ENCODE measurements at places on chromosomes 5 and 9. TPM values are rescaled to one million over a fixed set of nuclear protein-coding genes. Genes with fewer than 3 reads are reported as not detected.

SAXO1 gene
- not detected for total RNA-seq

NUTM2G gene
- not detected for total RNA-seq

C9orf152 gene
- not detected for total RNA-seq

BRINP1 gene
- total RNA-seq = 0.16 TPM

LVRN gene
- 0.68 TPM for total RNA-seq

ZNF879 gene
- total RNA-seq = 5.2 TPM

- peaks cover 4% of the 10 kb centered on the region for H3K4me1 ChIP-seq
- no peak overlapping the region for H3K27ac ChIP-seq
- H3K27me3 ChIP-seq = no peaks in the 10 kb centered on the region
- no peak for DNase-seq
These were observed 19.3 kb downstream of the ISOC1 start for GRCh38 chr5:129113867-129114266.

- no peak overlapping the region for H3K4me3 ChIP-seq
- H3K27ac ChIP-seq = peak overlapping the region; percentile 49
- no peaks in the 10 kb centered on the region for H3K27me3 ChIP-seq
- no peak for DNase-seq
These were observed 74.3 kb downstream of the DCP2 start for GRCh38 chr5:113050721-113051382.

GRCh38 chr5:19196631-19197030 lies 791.4 kb downstream of the CDH18 start:
- DNase-seq = no peak
- H3K4me1 ChIP-seq = no peaks in the 10 kb centered on the region
- no peak overlapping the region for H3K4me3 ChIP-seq

DNA sequence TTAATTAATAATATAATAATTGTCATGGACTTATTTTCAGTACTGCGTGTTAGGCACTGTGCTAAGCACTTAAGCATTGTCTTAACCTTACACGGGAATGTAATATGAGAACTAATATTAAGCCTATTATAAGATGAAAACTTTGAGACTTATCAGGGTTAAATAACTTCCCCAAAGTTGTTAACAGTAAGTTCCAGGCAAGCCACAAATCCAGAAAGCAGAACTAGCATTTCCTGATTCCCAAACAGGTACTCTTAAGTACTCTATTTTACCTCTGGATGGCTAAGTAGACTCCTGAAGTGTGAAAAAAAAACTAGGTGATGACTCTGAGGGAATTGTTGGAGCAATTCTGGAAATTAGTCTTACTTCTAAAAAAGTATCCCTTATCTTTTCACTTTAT lies 23.8 kb downstream of the GABRG2 start:
- H3K27me3 ChIP-seq = no peaks in the 10 kb centered on the region
- DNase-seq = no peak
- no peaks in the 10 kb centered on the region for H3K36me3 ChIP-seq
- no peak overlapping the region for H3K4me3 ChIP-seq

DNA sequence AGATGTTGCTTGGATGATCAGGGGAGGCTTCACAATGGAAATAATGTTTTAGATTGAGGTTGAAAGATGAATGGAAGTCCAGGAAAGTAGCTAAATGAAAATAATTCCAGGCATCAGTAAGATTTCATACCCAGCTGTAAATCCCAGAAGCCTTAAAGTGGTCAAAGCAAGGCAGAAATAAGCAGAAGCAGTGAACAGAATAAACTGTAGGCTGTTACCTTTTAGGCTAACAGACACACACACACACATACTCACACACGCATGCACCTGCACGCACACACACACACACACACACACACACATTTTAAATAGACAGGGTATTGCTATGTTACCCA lies 175.3 kb downstream of the WDR70 start:
- no peaks in the 10 kb centered on the region for H3K36me3 ChIP-seq
- H3K27me3 ChIP-seq = no peaks in the 10 kb centered on the region

DNA sequence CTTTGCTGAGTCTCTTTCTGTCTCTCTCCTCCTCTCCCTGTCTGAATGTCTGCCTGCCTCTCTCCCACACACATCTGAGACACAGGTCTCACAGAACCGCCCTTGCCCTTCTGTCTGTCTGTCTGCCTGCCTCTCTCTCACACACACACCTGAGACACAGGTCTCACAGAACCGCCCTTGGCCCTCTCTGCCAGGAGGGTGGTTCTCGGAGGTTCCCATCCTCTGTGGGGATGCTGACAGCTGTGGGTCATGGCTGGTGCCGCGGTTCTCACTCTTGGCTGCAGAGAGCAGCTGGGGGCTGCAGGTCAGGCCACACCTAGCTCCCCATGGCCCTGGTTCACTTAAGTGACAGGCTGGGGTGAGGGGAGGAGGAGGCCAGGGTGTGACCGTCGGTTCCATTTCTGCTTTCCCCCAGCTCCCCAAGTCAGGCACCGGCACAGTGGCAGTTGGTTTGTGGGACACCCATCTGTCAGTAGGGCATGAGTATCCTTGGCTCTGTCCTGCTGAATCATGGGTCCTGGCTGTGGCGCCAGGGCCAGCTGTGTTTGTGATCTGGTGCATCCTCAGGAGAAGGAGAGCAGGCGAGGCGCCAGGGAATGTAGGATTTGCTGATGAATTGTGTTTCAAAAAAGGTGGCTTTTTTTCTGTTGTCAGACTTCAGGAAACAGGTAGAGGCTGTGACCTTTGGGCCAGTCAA lies 42.3 kb upstream of the CLPTM1L start:
- peak overlapping the region; percentile 76 for H3K4me3 ChIP-seq
- no peaks in the 10 kb centered on the region for H3K36me3 ChIP-seq
- H3K27ac ChIP-seq = no peak overlapping the region
- peaks cover 9% of the 10 kb centered on the region for H3K4me1 ChIP-seq

- peaks cover 4% of the 10 kb centered on the region for H3K4me1 ChIP-seq
- no peaks in the 10 kb centered on the region for H3K36me3 ChIP-seq
- no peak overlapping the region for H3K4me3 ChIP-seq
- H3K27ac ChIP-seq = no peak overlapping the region
- peak; percentile 54 for DNase-seq
These were observed 154.1 kb downstream of the NTRK2 start for GRCh38 chr9:84823421-84824271.

DNA sequence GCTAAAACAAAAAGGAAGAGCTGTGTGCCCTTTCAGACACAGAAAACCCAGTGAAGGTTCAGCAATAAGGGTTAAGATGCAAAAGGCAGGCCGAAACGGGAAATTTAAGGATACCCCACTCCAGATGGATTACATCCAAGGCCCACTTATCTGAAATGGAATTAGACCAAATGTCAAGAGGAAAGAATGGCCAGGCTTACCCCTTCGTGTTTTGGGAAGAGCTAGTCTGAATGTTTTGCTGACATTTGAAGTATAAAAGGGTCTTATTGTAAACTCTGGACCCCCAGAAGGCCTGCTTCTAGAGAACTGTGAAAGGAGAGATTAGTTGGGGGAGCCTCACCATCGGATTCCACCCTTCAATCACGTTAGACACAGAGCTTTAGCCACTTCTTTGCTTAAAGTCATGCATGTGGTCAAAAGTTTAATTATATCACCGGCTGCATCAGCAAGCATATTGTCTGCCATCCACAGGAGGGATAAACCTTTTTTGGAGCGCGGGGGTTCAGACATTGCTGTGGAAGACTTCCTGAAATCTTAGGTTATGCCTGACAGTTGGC lies 93.3 kb downstream of the EFNA5 start:
- DNase-seq = no peak
- H3K4me1 ChIP-seq = peaks cover 23% of the 10 kb centered on the region
- H3K27ac ChIP-seq = no peak overlapping the region
- no peaks in the 10 kb centered on the region for H3K27me3 ChIP-seq

GRCh38 chr5:8773046-8773615 lies 772.7 kb downstream of the SEMA5A start:
- H3K27ac ChIP-seq = no peak overlapping the region
- H3K36me3 ChIP-seq = no peaks in the 10 kb centered on the region
- no peaks in the 10 kb centered on the region for H3K27me3 ChIP-seq
- H3K4me3 ChIP-seq = no peak overlapping the region

GRCh38 chr5:59259237-59259636 lies 634.3 kb downstream of the PDE4D start:
- H3K4me1 ChIP-seq = peaks cover 36% of the 10 kb centered on the region
- H3K36me3 ChIP-seq = no peaks in the 10 kb centered on the region
- peak overlapping the region; percentile 80 for H3K27ac ChIP-seq
- no peak overlapping the region for H3K4me3 ChIP-seq

DNA sequence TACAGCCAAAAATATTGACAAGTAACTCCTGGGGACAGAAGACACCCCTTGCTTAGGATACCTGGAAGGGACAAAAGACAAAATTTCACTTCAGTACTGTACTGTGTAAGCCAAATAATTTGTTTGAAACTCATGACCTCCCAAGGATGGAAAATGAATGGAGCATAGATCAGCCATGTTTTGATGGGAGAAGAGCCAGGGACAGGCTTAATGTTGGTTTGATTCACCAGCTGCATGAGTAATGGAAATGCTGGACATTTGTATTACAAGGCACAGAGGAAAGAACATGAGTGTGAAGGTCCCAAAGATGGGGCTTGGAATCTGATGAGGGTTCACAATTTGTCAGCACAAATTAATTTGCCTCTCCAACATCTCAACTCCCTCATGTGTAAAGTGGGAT lies 122.8 kb downstream of the ENC1 start:
- H3K4me1 ChIP-seq = peaks cover 36% of the 10 kb centered on the region
- no peak overlapping the region for H3K4me3 ChIP-seq
- no peaks in the 10 kb centered on the region for H3K36me3 ChIP-seq
- DNase-seq = no peak
- H3K27me3 ChIP-seq = no peaks in the 10 kb centered on the region

- DNase-seq = no peak
- H3K4me3 ChIP-seq = no peak overlapping the region
- H3K36me3 ChIP-seq = no peaks in the 10 kb centered on the region
- no peak overlapping the region for H3K27ac ChIP-seq
- H3K27me3 ChIP-seq = no peaks in the 10 kb centered on the region
- peaks cover 10% of the 10 kb centered on the region for H3K4me1 ChIP-seq
These were observed 216.2 kb upstream of the ACTBL2 start for GRCh38 chr5:57698802-57699201.

GRCh38 chr9:98303633-98304125 lies 48.2 kb upstream of the TBC1D2 start:
- H3K27ac ChIP-seq = no peak overlapping the region
- H3K4me3 ChIP-seq = no peak overlapping the region
- peaks cover 10% of the 10 kb centered on the region for H3K27me3 ChIP-seq
- H3K36me3 ChIP-seq = no peaks in the 10 kb centered on the region

DNA sequence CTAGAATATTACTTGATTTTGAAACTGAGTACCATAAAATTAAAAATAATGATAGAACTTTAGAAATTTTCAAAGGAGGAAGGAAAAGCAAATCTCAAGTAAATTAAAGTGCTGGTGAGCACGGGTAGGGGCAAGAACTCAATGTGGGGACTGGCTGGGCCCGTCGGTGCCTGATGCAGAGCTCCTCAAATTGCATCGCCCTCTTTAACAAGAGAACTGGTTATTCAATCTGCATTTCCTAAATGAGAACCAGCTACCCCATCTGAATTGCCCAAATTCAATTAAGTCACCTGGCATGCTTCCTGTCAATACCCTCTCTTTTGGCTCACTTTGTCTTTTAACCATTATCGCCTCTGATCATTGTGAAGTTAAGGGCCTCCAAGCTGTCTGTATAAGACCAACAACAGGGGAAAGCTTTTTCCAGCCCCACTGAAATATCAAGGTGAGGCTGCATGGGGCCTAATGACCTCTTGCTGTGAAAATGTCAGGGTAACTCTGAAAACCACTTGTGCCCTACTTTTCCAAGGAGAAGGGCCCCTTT lies 316.7 kb downstream of the SLIT3 start:
- no peak for DNase-seq
- no peaks in the 10 kb centered on the region for H3K27me3 ChIP-seq
- H3K4me3 ChIP-seq = no peak overlapping the region
- H3K36me3 ChIP-seq = no peaks in the 10 kb centered on the region

- peak overlapping the region; percentile 36 for H3K27ac ChIP-seq
- H3K4me3 ChIP-seq = no peak overlapping the region
- DNase-seq = no peak
- H3K36me3 ChIP-seq = peaks cover 7% of the 10 kb centered on the region
These were observed 20.3 kb downstream of the RAI14 start for GRCh38 chr5:34676416-34676815.

DNA sequence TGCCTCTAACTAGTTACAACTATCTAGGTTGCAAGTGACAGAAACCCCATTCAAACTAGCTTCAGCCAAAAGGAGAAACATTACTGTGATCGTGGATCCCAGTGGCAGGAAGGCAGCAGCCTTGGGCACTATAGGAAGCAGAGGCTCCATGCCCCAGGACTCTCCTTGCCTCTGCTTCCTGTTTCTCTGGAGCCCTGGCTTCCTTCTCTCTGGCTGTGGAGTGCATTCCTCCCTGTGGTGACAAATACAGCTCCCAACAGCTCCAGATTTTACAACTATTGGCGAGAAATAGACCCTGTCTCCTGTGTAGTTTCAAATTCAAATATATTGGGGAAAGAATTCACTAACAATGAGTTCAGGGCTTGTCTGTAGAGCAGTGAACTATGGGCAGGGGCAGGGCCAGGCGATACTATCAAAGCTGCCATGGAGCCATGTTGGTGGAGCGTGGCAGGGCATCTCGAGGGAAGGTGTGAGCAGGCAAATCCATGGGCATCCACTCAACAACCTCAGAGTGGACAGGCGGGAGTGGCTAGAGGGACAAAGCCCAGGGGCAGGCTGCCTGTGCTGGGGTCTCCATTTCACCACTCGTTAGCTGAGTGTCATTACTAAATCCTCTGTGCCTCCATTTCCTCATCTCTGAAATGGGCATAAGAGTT lies 189.5 kb downstream of the ERCC6L2 start:
- H3K4me1 ChIP-seq = peaks cover 20% of the 10 kb centered on the region
- DNase-seq = no peak
- H3K4me3 ChIP-seq = no peak overlapping the region
- peaks cover 9% of the 10 kb centered on the region for H3K27me3 ChIP-seq

DNA sequence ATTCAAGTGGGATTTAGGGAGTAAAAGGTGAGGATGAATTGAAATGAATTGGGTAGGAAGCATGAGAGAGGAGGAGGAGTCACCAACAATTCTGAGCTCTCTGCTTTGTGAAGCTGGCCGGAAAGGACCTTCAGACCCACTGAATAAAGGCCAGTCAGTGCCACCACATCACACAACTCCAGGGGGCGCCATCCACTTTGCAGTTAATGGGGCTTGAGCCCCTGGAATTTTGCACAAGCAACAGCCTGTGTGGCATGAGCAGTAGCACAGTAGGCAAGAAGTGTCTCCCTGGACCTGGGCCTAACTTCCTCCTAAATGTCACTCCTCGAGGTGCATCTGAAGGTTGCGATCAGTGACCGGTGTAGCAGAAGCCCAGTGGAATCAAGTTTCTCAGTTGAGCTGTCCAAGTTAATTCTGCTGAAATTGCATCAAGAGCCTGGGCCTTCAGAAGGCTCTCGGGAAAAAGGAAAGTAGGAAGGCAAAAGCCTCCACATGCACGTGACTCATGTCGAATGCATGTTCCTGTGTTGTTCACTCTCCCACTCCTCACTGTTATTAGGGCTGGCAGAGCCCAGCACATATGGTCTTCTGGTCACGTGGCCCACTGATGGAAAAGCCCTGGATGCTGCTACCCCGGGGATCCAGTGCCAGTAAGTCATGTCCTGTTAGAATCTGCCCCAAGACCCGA lies 27.8 kb upstream of the GLIS3 start:
- H3K4me1 ChIP-seq = peaks cover 18% of the 10 kb centered on the region
- H3K4me3 ChIP-seq = no peak overlapping the region

- H3K27ac ChIP-seq = no peak overlapping the region
- no peak overlapping the region for H3K4me3 ChIP-seq
- no peaks in the 10 kb centered on the region for H3K36me3 ChIP-seq
These were observed 95.3 kb upstream of the IER5L start for GRCh38 chr9:129273136-129273895.

- H3K4me1 ChIP-seq = peaks cover 53% of the 10 kb centered on the region
- H3K36me3 ChIP-seq = no peaks in the 10 kb centered on the region
- H3K27me3 ChIP-seq = no peaks in the 10 kb centered on the region
- no peak for DNase-seq
These were observed 95.5 kb downstream of the F2RL2 start for GRCh38 chr5:76527685-76528161.
